Stimulated activated CD4-positive, alpha-beta T cell treated with anti-CD3 and anti-CD28 coated beads, Interleukin-1b, Interleukin-23, amount 100 ng/mL, for 24 hours (primary cell): ENCODE measurements at places on chromosomes 16 and 17.
A peak's percentile ranks its signal among the peaks of the same experiment; 100 is the strongest.

GRCh38 chr16:77499373-77500285 lies 64.8 kb upstream of the ADAMTS18 start:
- no peak for DNase-seq

DNA sequence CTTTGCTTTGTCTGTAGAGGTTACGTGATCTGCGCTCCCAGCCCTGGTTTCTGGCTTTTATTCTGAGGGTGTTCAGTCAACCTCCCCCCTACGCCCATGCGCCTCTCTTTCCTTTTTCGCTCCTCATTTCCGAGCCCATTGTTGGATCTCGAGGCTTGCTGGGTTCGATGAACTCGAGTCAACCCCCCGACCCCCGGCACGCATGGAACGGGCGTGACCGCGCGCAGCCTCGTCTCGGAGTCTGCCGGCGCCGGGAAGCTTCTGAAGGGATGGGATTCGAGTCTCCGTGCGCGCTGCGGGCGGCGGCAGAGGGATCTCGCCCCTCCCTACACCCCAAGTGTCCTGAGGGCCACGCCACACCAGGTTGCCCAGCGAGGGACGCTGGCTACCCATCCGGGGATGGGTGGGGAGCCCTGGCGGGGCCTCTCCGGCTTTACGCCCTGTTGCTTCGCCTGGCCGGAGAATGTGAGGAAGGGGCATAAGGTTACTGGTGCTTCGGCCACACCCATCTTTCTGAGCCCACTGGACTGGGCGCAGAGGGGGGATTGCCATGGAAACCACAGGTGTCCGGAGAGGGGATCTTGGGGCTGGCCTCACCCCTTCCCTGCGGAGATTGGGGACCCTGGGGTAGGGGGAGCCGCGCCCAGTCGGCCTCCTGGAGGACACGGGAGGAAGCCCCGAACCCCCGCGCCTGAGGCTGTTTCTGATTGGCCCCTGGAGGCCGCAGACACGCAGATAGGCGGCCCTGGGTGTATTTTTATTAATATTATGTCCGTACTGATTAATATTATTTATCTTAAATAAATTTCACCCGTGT lies 1.8 kb downstream of the MAPT start:
- DNase-seq, result no peak

- DNase-seq, result no peak
Measured at GRCh38 chr17:80510772-80511171, 33.9 kb upstream of the RPTOR start.

DNA sequence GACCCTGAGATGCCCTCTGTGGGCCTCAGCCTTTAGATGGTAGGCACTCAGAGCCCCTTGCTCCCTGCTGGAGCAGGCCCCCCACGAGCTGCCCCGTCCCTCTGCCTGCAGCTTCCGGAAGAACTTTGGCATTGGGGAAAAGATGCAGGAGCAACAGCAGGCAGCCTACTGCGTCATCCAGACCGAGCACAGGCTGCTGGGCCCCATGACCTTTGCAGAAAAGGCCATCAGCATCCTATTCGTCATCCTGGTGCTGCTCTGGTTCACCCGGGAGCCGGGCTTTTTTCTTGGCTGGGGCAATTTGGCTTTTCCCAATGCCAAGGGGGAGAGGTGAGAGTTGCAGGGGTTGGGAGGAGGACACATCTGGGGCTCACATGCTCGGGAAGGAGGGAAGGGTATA lies 12.7 kb upstream of the FOXN1 start:
- no peak for DNase-seq

GRCh38 chr16:88624977-88625576 lies 13.3 kb upstream of the IL17C start:
- no peak for DNase-seq

- no peak for DNase-seq
Measured at GRCh38 chr16:60681043-60681442, 1355.2 kb downstream of the CDH8 start.

GRCh38 chr17:59451706-59452105 lies 113.7 kb upstream of the DHX40 start:
- no peak for DNase-seq

GRCh38 chr16:84826558-84826941 lies 6.8 kb downstream of the CRISPLD2 start:
- DNase-seq, result no peak

GRCh38 chr17:37447641-37448040 lies 41.0 kb downstream of the TADA2A start:
- no peak for DNase-seq

DNA sequence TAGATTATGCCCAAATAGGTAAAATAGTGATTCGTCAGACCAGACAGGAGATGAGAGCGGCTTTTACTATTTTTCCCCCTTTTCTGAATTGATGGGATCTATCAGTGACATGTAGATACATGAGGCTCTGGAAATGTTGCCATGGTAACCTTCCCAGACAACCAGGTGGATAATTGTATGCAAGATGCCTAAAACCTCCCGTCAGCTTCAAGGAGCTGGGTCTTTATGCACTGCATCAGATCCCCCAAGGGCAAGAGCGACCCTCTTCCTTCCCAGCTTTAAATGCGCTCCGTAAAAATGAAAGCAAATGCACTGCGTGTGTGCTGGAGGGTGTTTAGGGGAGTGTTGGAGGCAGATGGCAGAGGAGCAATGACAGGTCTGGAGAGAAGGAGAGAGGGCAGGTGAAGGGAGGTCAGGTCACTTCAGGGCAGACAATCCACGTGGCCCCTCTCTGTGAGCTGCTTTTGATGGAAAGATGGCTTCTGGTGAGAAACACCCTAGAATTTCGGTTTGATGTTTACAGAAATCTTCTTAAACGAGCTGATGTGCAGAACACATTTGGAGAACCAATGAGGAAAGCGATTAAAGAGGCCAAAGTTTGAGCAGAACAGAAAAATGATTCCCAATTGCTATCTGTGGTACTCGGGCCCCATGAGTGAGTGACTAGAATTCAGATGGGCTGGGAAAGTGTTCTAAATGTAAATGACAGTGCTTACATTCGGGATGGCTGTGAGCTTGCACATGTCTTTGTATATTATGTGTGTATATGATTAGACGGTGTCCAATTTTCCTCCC lies 461.7 kb upstream of the HSBP1 start:
- no peak for DNase-seq

- peak; percentile 46 for DNase-seq
Measured at GRCh38 chr17:75827308-75828075, 16.7 kb downstream of the UNC13D start.

GRCh38 chr17:68382582-68383085 lies 74.7 kb downstream of the WIPI1 start:
- DNase-seq, result no peak
